ENCODE measurements at places on chromosomes 7 and 10.

GRCh38 chr10:130686689-130687300 is 550.6 kb downstream of the GLRX3 start:
- no peak for DNase-seq

GRCh38 chr10:66805612-66806011 is 120.2 kb upstream of the LRRTM3 start:
- no peak for DNase-seq

DNA sequence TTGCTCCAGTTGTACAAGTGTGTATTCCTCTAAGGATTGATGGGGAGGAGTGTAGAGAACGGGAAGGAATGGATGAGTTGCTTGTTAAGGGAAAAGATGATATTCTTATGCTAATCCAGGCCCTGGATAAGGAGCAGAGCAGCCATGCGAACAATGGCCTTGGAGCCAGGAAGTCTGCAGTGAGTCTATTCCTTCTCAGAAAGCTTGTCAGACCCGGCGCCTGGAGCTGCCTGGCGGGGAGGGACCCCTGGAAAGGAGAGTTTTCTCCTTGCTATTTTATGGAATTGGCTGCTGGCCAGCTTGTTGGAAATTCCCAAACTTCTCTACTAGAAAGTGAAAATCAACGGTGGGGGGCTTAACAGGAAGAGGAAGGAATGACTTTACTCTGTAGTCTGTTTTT is 89.1 kb downstream of the MMRN2 start:
- DNase-seq = no peak

- no peak for DNase-seq
These were observed 20.1 kb upstream of the ITPRID1 start for GRCh38 chr7:31493714-31494181.

GRCh38 chr7:151425670-151426440 is 14.1 kb downstream of the CRYGN start:
- DNase-seq = no peak

DNA sequence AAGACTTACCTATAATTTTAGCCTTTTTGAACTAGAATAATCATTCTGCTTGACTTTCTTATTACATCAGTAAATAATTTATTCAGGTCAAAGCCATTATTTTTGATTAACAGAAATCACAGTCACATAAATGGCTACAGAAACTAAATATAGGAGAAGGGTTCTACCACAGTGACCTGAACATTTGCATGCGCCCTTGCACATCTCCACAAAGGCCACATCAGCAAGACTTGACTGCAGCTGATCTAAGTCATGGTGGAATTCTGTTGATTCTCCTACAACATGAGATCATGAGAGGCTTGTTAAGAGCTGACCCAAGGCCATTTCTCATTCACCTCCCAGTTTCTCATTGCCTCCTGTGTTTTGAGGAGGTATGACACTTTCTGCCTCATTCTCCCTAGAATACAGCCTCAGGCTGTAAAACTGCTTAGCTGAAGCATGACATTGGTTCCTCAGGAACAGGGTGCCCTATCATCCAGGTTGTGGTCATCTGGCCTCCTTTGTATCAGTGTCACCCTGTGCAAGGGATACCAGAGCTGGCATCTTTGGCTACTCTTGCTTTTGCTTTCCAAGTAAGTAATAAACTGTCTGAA is 6.7 kb upstream of the IMMP2L start:
- DNase-seq = no peak

DNA sequence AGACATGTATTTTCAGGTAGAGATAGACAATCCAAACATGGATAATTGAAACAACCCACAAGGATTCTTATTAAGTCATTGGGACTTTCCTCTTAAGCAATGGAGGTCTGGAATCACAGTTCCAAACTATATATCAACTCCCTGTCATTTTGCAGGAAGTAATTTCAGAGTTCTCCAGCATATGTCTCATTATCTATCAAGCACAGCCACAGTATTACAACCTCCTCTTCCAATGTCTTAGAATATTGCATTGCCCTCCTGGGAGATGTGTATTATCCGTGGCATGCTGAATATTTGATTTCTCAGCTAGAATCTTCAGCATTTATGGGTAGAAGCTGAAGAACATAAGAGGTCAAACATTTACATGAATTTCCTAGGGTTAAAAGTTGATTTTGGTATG is 1255.8 kb downstream of the SORCS1 start:
- DNase-seq = no peak

DNA sequence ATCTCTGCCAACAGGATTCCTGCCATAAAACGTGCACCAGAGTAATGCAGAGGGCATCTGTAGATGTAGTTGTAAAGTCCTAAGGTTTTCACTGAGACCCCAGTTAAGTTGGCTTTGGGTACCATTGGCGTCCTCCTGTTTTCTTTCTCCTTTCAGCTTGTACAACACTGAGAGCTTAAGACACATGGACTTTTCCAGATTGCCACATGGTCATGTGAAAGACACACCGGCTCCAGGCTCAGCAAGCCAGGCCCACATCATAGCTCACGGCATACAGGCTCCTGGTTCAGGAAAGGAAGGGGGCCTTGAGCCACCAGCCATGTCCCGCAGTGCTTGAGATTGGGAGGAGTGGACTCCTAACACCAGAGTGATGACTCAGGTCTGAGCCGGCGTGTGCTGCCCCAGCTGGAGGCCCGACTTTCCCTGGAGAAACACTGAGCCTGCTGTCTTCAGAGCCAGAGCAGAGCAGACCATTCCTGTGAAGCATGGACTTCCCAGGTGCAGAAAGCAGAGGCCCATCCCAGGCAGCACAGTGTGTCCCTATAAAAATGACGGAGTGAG is 252.7 kb downstream of the PRPF18 start:
- no peak for DNase-seq

DNA sequence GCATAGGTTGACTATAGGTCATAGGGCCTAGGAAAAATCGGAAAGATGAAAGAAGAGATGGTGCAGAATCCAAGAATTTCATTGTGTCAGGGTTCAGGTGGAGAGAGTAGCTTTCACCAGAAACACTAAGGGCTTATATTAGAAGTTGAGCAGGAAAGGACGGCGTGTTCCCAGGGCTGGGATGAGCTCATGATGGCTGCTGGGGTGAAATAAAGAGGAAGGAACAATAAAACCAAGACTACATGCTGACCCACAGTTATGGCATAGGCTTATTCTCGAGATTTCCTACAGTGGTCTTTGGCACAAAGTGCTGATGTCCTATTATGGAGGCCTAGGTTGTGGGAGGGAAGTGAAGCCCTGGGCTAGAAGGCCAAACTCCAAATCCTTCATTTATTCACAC is 195.8 kb downstream of the PTEN start:
- DNase-seq = no peak

- DNase-seq = no peak
These were observed 225.0 kb downstream of the BUB3 start for GRCh38 chr10:123379156-123379555.

GRCh38 chr7:158975526-158976467 is 119.4 kb downstream of the DYNC2I1 start:
- no peak for DNase-seq

- no peak for DNase-seq
These were observed 165.9 kb upstream of the PPP1R3A start for GRCh38 chr7:114084472-114085312.

DNA sequence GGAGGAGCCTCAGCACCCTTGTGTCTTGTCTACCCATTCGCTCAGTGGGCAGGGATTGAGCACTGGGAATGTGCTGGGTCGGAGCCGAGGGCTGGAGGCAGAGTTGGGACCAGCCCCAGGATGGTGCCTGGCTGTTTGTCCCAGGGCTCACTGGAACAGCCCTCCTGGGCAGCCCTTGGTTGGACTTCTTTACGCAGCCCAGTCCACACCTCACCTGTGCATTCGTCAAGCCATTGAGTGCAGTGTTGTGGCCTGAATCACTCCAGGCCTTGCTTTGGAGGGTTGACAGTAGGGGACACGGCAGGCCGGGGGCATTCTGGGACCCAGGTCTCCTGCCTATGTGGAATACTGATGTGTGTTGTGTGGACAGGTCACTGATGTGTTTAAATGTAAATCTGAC is 229.6 kb downstream of the MGMT start:
- no peak for DNase-seq

GRCh38 chr10:92923416-92923815 is 75.1 kb downstream of the EXOC6 start:
- no peak for DNase-seq

DNA sequence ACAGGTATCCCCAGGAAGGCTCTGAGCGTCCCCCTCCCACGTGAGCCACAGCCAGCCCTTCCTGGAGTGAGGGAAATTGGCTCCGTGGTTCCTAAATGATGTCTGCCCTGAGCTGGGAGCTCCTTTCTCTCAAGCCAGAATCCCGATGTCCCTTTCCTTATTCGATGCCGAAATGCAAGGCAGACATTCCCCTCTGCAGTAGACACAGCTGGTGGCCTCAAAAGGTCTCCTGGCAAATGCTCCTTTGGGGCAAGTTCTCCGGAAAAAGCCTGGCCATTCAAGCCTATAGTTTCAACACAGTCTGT is 98.9 kb downstream of the HIP1 start:
- no peak for DNase-seq

GRCh38 chr7:96327429-96327828 is 5.5 kb upstream of the SLC25A13 start:
- DNase-seq = no peak

DNA sequence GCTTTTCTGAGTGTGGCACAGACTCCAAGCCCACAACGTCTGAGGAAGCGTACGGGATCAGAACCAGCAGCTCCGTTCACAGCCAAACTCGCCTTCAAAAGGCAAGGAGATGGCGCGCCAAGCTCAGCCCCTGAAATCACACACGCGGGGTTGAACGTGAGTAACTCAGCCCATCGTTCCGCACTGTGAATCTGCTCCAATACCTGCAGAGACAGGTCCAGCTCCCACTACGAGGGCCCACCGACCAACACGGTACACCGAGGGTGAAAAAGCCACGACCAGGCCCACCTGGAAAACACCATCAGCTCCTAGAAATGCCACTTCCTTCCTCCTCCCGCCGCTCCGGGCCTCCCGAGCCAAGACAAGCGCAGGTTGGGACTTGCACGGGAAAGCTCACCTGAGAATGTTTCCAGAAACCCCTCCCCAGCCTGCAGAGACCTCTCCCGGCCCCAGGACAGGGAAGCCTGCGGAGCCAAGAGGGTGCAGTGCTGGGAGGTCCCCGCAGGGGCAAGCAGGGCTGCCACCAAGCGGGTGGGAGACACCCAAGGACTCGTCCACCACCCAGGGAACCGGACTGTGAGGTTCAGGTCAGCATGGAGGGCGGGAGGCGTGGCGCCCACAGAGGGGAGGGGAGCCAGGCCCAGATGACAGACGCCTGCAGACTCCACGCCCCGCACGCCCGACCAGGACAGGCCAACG is 93.9 kb upstream of the PDGFA start:
- no peak for DNase-seq

DNA sequence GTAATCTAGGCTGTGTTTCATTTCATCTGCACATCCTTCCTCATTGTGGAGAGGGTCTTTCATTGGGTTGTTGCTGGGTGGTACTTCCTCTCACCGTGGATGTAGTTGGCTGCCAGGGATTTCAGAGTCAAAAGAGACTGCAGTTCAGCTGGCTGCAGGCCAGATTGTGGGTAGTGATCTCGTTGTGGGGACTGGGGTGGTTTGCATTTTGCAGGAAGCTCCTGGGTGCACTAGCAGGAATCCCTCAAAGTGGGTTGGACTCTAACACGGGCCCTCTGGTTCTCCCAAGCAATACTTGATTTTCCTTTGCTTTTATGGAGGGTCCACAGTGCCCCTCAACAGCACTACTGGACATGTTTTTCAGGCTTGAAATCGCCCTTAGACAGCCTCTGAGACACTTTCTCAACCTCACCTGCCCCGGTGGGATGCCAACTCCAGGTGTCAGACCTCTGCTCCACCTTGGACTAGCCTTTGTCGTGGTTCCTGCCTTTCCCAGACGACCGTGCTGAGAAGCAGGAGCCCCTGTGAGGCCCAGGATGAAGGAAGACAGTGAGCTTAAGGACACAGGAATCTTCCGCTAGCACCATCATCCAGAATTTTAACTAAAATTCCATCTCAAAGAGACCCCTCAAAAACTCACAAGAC is 23.9 kb upstream of the ZNF273 start:
- DNase-seq = no peak

GRCh38 chr10:97171001-97171400 is 14.8 kb downstream of the SLIT1 start:
- DNase-seq = no peak

- DNase-seq = no peak
These were observed 3.9 kb downstream of the PPP1R17 start for GRCh38 chr7:31690935-31691334.

DNA sequence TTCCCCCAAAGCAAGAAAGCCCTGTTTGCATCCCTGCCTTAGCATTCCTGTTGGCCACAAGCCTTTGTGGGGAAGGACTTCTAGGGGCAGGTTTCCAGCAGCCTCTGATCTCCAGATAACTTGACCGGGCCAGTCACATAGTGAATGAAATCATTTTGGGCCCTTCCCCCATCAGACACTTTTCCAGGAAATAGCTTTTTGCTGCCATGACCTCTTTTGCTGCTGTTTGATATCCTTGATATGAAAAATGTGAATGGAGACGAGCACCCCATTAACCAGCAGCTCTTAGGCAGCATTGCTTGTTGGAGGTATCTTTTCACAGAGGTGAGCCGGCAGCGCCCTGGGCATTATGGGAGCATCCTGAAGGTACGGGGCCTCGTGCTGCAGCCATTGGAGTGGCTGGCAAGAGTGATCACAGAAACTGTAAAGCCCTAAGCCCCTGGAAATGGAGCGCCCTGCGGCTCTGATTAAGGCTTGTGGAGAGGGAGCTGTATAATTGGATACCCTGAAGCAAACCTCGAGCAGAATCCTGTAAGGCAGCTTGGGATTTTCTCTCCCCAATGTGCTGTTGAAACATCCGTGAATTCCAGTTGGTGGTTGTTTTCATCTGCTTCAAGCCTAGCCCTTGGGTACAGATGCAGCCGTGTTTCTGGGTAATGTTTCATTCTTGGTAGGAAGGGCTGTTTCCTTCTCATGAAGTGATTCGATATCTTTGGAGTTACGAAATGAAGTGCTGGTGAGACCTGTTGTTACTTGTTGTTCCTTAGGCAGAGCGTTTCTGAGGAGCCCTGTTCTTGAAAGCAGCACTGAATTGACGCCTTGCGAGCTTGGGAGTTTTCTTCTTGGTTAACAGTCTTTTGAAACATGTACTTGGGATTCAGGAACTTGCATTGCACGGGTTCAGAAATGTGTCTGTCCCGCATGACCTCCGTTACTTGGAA is 179.0 kb downstream of the PTEN start:
- DNase-seq = no peak

GRCh38 chr10:114239117-114239993 is at the start of gene VWA2:
VWA2 (plus strand) TSS chr10:114239254; CDS start chr10:114248714, 9,460 bp downstream.
- no peak for DNase-seq

- no peak for DNase-seq
These were observed 255.1 kb downstream of the DOCK4 start for GRCh38 chr7:111951052-111951451.

DNA sequence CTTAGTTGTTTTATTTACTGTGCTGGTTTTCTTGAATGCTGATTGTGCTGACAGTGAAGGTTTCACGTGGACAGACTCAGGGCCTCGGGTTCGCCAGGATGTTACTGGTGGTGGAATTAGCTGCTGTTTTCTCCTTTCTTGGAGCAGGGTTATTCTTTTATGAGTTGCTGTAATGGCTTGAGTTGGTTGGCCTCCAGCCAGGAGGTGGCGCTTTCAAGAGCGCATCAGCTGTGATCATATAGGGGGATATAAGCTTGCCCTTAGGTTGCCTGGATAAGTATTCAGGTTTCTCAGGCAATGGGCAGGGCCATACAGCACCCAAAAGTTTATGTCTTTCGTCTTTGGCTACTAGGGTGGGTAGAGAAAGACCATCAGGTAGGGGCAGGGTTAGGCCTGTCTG is 741.3 kb downstream of the PHTF2 start:
- no peak for DNase-seq

GRCh38 chr10:29343607-29344038 is 54.8 kb downstream of the LYZL1 start:
- no peak for DNase-seq
